ENCODE measurements at places on chromosomes 2 and 18.

GRCh38 chr18:31176531-31176930 lies 13.9 kb upstream of the DSC1 start:
- no peak for DNase-seq

- DNase-seq, result no peak
These were observed 117.0 kb downstream of the DOCK10 start for GRCh38 chr2:224925061-224925809.

GRCh38 chr2:188752311-188752710 lies 221.9 kb upstream of the COL3A1 start:
- DNase-seq, result no peak

- DNase-seq, result no peak
These were observed 38.5 kb downstream of the ROCK2 start for GRCh38 chr2:11305958-11306357.

DNA sequence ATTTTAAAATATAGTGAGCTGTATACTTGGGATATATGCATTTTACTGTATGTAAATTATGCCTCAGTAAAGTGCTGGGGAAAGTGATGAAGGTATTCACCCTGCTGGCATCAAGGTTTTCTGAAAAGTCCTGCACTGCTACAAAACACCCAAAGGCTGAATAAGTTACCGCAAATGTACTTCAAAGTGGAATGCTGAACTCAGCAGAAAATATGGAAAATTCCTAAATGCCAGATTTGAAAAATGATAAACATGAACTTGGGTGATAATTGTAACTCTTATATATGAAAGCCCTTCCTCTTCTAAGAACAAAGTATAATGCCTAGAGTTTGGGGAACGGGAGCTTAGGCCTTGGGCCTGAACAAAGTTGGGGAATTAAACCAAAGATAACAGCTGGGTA lies 133.0 kb downstream of the GALNT1 start:
- no peak for DNase-seq

DNA sequence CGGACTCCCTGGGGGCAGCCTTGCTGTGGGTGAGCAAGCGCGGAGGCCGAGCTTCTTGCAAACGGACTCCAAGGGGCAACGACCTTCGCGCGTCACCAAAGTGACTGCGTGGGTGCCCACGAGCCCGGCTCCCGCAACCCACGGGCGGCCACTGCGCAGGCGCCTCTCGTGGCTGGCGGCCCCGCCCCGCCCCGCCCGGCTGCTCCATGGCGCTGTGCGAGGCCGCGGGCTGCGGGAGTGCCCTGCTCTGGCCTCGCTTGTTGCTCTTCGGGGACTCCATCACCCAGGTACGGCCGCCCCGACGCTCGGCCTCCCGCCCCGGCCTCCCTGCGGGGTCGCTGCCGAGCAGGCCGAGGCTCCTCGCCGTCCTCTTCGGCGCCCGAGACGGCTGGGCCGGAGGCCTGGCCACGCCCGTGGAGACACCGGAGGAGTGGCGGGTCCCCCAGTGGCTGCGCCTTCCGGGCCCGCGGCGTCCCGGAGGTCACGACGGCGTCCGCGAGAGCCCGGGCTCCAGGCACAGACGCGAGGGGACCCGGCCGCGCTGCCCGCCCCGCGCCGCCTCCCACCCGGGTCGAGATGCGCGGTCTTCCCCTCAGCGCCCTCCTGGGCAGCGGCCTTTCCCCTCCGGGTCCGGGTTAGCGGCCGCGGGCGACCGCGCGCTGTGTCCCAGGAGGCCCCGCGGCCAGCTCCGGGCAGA lies at the start of gene IAH1:
Gene IAH1, plus strand, starts transcription at position 191 of the 697 bp plus-strand sequence. Its CDS starts 16 bp downstream, at position 207.
- peak; percentile 64 for DNase-seq

- no peak for DNase-seq
These were observed 70.1 kb downstream of the LDLRAD4 start for GRCh38 chr18:13288509-13289133.

GRCh38 chr2:121801916-121802315 lies 46.5 kb downstream of the TSN start:
- no peak for DNase-seq

- peak; percentile 62 for DNase-seq
These were observed 459 bp upstream of the EFR3B start for GRCh38 chr2:25041307-25041927.

GRCh38 chr2:85420536-85421259 lies 2.2 kb downstream of the SH2D6 start:
- DNase-seq, result peak; percentile 78

DNA sequence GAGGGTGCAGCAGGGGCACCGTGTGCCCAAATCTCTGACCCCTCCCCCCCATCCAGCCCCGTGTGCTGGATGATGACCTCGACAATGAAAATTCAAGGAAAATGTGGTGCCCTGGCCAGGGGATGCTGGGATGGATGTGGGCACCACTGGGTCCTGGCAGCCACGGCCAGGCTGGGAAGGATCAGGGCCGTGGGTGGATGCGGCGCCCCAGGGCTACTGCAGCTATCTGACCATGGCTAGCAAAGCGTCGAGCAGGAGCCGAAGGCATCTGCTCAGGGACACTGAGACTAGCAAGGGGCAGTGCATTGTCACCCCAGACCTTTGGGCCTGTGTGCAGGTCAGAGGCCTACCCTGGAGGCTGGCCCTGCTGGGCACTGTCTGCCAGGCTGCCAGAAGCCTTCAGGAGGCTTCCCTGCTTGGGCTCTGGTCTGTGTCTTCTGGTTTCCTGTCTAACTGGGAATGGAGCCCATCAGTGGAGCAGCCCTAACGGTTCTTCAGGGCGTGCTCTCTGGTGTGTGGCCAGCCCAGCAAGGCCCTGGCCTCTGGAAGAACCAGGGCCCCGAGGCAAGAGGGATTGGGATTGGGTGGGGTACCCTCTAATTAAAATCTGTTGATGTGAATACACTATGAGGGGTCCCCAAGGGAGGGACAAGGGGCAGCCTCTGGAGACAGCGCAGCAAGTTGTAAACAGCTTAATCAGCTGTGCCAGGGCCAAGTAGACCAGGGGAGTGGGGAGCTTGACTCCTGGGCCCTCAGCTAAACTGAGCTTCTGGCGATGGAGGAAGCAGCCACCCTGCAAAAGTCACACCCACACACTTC lies 98.0 kb downstream of the STPG4 start:
- no peak for DNase-seq
